ENCODE measurements at places on chromosomes 6 and 20.

DNA sequence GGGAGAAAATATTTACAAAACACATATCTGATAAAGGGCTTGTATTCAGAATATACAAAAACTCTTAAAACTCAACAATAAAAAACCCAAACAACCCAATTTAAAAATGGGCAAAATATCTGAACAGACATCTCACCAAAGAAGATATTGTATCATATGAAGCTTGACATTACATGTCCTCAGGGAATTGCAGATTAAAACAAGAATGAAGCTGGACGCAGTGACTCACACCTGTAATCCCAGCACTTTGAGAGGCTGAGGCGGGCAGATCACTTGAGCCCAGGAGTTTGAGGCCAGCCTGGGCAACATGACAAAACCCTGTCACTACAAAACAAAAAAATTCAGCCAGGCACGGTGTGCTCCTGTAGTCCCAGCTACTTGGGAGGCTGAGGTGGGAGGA is 135.4 kb upstream of the AKIRIN2 start:
- DNase-seq = no peak

- no peak for DNase-seq
Observed at GRCh38 chr6:140105857-140106256, 731.4 kb upstream of the CITED2 start.

GRCh38 chr6:32685603-32686002 is 19.1 kb upstream of the HLA-DQB1 start:
- no peak for DNase-seq

DNA sequence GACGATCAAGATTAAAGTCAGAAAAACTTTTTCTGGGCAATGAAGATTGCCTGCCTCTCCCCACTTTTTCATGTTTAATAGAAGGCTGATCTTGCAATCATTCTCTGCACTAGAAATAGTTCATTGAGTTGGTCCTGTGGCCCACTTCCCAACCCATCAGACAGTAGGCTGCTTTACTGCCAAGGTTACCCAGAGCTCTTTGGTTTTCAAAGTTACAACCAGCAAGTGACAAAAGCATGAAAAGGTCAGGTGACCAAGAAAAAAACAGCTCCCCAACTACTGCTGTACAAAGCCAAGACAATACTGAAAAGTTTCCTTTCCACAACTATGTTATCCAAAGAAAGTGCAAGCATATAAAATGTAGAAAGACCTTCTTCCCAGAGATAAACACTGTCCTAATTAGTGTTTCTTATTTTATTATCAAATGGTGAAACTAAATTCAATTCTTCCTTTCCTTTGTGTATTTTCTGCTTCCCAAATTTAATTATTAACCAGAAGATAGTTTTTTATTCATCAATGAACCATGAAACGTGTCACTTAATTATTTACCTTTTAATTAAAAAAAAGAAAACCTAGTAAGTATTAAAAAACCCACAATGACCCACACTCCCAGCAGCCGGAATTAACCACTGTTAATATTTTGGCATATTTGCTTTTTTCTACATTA is 16.6 kb downstream of the DNAAF9 start:
- no peak for DNase-seq

GRCh38 chr6:71262914-71263313 is 25.7 kb upstream of the OGFRL1 start:
- DNase-seq = no peak

Data from stimulated activated CD8-positive, alpha-beta memory T cell treated with anti-CD3 and anti-CD28 coated beads, Interleukin-2, amount 100 ng/mL, for 1 hour (primary cell).